ENCODE measurements at places on chromosomes 4 and X.

GRCh38 chr4:76704133-76704881, 193.6 kb downstream of the SOWAHB start:
- H3K36me3 ChIP-seq = 0 out of 2 replicates have a peak, but pooled peaks cover under 1% of the 10 kb centered on the region
- H3K27me3 ChIP-seq = no peaks in the 10 kb centered on the region
- H3K4me1 ChIP-seq = peaks cover 62% of the 10 kb centered on the region
- H3K4me3 ChIP-seq = peak overlapping the region; percentile 14
- DNase-seq = peak; percentile 64
- peak overlapping the region; percentile 63 for H3K27ac ChIP-seq

GRCh38 chr4:18052158-18052557, 30.6 kb upstream of the LCORL start:
- H3K27me3 ChIP-seq = no peaks in the 10 kb centered on the region
- H3K36me3 ChIP-seq = no peaks in the 10 kb centered on the region

- DNase-seq = no peak
- no peaks in the 10 kb centered on the region for H3K36me3 ChIP-seq
- no peak overlapping the region for H3K4me3 ChIP-seq
- H3K27me3 ChIP-seq = no peaks in the 10 kb centered on the region
- no peaks in the 10 kb centered on the region for H3K4me1 ChIP-seq
These were observed 130.8 kb downstream of the CPZ start for GRCh38 chr4:8723222-8723980.

DNA sequence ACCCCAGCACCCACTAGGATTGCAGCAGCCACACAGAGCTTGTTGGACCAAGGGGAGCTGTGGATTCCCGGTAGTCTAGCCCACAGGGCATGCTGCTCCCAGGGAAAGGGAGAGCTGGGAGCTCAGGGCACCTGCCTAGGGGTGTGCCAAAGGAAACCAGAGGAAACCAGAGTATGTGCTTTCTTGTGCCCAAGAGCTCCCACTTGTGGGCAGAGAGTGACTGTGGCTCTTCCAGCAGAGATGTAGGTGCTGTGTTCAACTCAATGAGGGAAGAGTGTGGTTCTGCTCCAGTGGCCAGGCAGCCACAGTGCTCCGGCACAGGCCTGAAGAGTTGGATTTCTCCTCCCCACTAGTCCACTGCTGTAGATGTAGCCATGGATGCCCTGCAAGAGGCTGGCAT, 1050.0 kb upstream of the INTU start:
- peak; percentile 37 for DNase-seq
- no peak overlapping the region for H3K4me3 ChIP-seq
- no peaks in the 10 kb centered on the region for H3K36me3 ChIP-seq
- no peaks in the 10 kb centered on the region for H3K27me3 ChIP-seq

- no peak overlapping the region for H3K4me3 ChIP-seq
- H3K36me3 ChIP-seq = no peaks in the 10 kb centered on the region
- no peak overlapping the region for H3K27ac ChIP-seq
- peaks cover 28% of the 10 kb centered on the region for H3K4me1 ChIP-seq
- DNase-seq = no peak
These were observed 304.2 kb downstream of the TENM3 start for GRCh38 chr4:182547435-182547834.
